ENCODE measurements at places on chromosomes 1 and 21.

DNA sequence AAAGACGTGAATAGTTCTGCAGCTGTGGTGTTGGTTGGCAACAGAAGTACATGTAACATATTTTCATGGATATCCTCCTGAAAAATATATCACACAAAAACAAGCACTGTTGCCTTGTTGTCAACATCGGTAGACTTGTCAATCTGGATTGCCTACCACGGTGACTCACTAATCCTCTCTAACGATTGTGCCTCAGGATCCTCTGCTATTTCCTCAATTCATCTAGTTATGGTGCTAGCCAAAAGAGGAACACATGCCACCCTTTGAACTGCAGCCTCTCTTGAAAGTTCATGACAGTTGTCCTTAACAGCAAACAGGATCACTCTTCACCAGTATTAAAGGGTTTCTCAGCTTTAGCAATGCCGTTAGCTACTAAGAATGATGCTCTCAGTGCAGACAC lies 25.7 kb downstream of the RASAL2 start:
- no peak for DNase-seq

GRCh38 chr1:177444997-177445746 lies 274.4 kb downstream of the BRINP2 start:
- DNase-seq: no peak

DNA sequence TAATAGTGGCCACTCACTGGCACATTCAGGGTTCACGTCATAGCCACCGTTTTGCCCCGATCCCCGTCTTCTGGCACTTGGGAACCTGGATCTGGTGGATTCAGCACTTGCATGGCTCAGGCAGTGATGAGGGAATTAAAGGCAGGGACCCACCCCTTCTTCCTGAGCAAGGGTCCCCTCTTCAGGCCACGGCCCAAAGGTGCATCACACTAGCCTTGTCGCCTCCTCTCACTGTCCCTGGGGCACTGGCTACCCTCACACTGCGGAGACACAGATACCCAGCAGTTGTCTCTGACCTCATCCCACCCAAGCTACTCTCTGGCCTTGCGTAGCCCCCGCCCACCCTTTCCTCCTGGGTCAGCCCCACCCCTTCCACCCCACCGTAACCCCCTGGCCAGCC lies 19.9 kb upstream of the LDLRAP1 start:
- DNase-seq: no peak

DNA sequence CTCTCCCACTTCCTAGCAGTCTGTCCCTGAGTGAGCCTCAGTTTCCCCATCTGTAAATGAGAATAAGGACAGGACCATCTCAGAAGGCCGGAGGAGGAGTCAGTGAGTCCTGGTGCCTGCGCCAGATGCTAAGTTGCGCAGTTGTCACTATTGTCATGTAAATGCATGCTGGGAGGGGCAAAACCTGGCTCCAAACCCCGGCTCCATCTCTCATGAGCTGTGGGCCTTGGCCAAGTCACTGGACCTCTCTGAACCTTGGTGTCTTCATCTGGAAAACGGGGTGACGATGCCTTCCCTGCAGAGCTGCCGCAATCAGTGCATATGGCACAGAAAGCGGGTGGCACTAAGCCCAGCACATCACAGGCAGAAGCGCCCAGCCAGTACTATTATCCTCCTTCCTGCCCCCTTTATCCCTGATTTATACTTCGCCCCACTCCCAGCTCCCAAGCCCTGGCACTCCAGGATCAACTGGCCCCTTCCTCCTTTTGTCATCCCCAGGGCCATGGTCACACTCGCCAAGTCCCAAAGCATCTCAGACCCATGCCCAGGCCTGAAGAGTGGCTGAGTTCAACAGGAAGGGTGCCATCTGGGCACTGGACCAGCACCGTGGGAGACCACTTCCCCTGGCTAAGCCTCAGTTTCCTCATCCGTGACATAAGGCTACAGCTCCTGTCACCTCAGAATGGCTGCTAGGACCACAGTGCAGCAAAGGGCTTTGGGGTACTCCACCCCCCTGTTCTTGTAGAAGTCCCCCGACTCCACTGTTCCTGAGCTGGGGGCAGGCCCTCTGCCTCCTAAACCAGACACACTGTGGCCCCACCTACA lies 4.3 kb upstream of the PLEKHG5 start:
- DNase-seq: no peak

DNA sequence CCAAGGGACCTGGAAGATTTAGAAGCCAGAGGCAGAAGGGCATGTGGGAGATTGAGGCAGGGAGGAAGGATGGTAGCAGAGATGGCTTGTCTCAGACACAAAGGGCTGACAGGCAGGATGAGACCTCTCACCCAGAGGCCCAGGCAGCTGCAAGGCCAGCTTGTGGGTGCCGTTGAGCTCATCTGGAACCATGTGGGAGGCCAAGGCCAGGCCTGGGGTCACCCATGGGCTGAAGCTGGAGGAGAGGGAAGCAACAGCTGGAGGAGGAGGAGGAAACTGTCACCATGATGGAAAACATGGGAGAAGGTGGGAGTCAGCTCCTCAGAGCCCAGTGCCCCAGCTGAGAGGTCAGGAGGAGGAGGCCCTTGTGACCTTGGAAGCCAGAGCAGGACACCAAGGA lies 6.4 kb downstream of the CRABP2 start:
- no peak for DNase-seq

- no peak for DNase-seq
Observed at GRCh38 chr1:75274920-75275506, 140.8 kb downstream of the LHX8 start.

- DNase-seq: no peak
Observed at GRCh38 chr1:162717548-162718184, 72.8 kb upstream of the HSD17B7 start.

- DNase-seq: no peak
Observed at GRCh38 chr1:92536211-92536979, 49.7 kb upstream of the GFI1 start.

DNA sequence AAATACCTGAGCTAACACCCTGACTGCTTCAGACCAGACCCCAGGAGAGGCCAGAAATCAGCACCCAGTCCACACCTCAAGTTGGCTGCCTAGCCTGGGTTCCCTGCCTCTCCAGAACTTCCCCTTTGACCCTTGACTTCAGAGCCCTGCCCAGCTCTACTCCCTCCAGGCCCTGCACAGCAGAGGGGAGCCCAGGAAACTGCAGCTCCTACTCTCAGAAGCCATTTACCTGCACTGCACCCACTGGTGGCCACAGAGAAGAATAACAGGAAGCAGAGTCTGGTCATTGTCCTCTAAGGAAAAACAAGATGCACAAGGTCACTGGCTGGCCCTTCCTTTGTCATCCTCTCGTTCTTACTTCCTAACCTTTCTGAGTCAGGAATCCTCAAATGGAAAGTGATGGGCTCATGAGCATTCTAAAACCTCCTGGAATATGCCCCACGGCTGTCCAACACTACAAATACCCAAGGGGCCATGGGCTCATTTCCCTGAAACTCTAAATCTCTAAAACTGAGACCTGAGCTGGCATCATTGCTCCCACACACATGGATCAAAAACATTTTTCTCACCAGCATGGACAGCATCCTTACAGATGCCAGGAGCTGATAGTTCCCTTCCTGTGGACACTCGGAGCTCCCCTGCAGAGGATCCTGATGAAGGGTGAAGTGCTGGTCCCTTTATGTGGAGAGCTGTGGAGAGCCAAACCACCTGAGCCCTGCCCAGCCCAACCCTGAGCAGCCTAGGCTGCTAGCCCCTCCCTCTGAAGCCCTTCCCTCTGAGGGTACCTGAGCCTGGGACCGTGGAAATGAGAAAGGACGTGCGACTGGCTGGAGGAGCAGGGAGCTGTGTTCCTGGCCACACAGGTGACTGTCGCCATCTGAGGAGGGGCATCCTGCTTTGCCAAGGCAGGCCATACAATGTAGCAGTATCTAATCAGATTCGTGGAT lies at the start of gene ITLN2:
TSS of gene ITLN2 (minus strand) at position 652 of the 947 bp plus-strand sequence. CDS start at position 584, 68 bp downstream.
- no peak for DNase-seq

DNA sequence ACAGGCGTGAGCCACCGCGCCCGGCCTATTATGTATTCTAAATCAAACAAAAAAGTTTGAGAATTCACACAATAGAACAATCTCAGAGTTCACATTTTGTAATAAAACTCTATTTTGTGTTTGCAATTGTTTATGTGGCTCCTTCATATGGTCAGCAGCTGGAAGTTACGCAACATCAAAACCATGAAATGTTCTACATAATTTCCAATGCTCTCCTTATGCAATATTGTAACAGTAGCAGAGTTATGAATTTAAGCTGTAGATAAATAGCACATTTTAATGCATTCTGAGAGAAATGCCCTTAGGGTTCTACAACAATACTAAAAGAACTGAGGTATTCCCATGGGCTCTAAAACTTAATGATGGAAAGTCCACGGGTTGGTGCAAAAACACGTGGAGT lies 62.3 kb upstream of the COL11A1 start:
- DNase-seq: no peak

DNA sequence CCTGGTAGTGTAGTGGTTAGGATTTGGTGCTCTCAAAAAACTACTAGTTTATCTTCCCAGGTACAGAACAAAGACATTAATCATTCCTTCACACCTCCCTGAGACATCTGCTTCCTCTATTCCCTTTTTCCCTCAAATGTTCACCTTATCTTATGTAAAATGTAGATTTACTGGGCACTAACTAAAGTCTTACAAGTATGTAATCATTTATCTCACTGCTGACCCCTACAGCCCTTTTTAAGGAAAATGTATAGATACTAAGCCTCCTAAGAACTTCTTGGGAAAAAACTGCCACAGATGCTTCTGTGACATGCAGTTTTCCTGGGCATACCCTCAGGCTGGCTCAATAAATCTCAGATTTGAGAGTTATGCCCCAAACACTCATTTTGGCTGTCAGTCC lies 50.8 kb upstream of the NEK7 start:
- DNase-seq: no peak

DNA sequence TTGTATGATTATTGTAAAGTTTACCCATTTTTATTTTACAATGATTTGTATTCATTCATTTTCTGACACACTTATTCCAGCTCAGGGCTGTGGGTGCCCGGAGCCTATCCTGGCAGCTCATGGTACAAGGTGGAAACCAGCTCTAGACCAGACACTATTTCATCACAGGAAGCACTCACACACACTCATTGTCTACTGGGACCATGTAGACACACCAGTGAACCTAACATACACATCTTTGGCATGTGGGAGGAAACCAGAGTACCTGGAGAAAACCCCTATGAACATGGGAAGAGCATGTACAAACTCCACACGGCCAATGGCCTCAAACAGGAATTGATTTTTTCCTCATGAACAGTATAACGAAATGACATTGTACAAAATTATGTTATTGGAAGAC lies 2.4 kb downstream of the DTL start:
- no peak for DNase-seq

DNA sequence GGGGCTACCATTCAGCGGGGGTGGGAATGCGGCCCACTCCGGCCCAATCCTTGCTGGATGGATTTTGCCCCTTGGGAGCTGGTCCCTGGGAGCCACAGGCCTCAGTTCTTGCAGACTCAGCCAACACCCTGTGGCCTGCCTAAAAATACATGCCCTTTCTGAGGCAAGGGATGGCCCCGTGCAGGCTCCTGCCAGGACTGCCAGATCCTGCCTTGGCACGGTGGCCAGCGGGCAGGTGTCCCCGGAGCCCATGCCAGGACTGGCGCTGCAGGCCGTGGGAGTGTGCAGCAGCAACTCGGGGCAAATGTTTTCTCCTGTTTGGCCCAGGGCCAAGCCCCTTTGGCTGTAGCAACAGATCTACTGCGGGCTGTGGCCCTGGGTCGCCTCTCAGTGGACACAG lies 1.6 kb upstream of the PANK4 start:
- no peak for DNase-seq

- no peak for DNase-seq
Observed at GRCh38 chr1:243452092-243452491, 196.3 kb downstream of the SDCCAG8 start.

DNA sequence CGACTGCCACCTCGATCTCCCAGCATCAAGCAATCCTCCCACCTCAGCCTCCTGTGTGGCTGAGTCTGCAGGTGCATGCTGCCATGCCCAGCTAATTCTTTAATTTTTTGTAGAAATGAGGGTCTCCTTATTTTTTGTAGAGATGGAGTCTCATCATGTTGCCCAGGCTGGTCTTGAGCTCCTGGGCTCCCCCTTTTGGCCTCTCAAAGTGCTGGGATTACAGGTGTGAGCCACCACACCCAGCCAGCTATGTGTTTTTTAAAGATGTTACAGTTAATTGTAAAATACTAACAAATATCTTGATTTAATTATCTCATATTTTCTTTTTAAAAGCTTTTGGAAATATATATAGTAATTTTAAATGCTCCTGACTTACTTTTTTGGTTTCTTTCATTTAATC lies 181.3 kb upstream of the DMRTA2 start:
- no peak for DNase-seq

GRCh38 chr1:229385853-229386456 lies 43.1 kb upstream of the CCSAP start:
- DNase-seq: no peak

DNA sequence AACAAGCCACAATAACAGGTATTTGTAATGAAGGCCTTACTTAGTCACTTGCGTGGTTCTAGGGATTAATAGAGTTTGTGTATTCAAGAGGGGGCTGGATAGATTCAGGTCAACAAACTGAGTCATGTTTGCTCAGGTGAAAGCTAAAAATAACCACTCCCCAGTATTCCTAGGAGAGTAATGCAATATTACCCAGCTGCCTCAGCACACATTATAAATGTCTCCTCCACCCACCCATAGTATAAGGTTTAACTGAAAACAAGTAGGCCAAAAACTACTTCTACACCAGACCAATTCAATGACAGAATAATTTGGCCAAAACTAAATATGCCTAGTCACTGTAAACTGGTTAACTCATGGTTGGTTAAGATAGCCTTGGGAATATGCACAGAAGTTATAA lies 34.4 kb downstream of the WLS start:
- DNase-seq: peak; percentile 30

DNA sequence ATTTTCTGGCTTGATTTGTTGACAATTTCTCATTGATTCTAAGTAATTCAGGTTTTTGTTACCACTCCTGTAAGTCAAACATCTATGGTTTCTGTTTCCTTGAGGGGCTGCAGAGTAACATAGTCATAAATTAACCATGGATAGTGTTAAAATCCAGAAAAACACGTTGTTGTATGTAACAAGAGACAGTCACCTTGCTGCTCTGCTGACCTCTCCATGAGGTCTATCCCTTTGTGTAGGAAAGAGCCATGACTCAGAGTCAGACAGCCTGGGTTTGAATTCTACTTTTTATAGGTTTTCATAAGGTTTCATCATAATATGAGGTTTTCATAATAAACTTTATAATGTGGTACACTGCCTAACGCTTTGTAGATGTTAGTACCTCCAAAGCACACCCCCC lies 27.6 kb upstream of the NBL1 start:
- DNase-seq: no peak

GRCh38 chr1:41568204-41568603 lies 83.7 kb upstream of the EDN2 start:
- no peak for DNase-seq

GRCh38 chr1:89047734-89048133 lies 17.3 kb downstream of the GBP1 start:
- no peak for DNase-seq

- DNase-seq: peak; percentile 69
Observed at GRCh38 chr1:246724016-246724730, at the start of gene SCCPDH. Gene SCCPDH (plus strand): TSS chr1:246724409. CDS start chr1:246724423, 14 bp downstream.

- peak; percentile 52 for DNase-seq
Observed at GRCh38 chr1:53319296-53320101, 8.4 kb downstream of the LRP8 start.

GRCh38 chr21:31204801-31205200 lies 139.3 kb downstream of the TIAM1 start:
- peak; percentile 22 for DNase-seq

Measured in COR-L47 (cell line).